ENCODE measurements at places on chromosomes 13 and 19.
A peak's percentile ranks its signal among the peaks of the same experiment; 100 is the strongest.

GRCh38 chr19:38786572-38787265, 2.3 kb upstream of the LGALS7B start:
- no peak for DNase-seq

DNA sequence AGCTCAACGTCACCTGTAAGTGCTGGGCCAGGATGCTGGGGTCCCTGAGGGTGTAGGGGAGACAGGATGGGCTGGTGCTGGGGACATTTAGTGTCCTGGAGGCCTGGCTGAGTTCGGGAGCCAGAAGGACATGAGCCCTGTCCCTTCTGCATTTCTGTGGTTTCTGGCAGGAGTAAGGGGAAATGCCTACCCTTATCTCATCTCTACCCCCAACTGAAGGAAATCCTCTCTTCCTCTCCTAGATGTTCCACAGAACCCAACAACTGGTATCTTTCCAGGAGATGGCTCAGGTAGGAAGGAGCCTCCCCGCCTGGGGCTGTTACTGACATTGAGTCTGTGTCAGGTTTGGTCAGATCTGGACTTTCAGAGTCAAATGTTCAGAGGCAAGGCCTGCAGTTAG, 1.2 kb downstream of the CD33 start:
- DNase-seq, result no peak

DNA sequence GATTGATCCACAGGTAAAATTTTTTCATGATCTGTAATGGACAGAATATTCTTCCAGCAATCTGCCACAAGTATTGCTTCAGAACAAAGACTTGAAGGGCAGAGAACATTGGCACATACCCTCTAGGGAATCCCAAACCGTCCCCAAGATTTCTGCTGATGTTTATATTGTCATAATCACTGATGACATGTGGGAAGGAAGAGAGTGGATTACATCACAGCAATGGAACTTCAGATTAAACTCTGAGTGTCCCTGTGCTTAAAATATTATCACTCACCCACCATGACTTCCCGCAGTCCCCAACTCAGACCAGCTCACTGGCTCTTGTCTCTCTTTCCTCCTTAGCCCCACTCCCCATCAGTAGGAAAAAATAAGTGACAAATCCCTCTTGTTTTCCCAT, 8.5 kb upstream of the TPT1 start:
- no peak for DNase-seq

GRCh38 chr13:109226631-109227030, 559.8 kb downstream of the IRS2 start:
- DNase-seq, result no peak

DNA sequence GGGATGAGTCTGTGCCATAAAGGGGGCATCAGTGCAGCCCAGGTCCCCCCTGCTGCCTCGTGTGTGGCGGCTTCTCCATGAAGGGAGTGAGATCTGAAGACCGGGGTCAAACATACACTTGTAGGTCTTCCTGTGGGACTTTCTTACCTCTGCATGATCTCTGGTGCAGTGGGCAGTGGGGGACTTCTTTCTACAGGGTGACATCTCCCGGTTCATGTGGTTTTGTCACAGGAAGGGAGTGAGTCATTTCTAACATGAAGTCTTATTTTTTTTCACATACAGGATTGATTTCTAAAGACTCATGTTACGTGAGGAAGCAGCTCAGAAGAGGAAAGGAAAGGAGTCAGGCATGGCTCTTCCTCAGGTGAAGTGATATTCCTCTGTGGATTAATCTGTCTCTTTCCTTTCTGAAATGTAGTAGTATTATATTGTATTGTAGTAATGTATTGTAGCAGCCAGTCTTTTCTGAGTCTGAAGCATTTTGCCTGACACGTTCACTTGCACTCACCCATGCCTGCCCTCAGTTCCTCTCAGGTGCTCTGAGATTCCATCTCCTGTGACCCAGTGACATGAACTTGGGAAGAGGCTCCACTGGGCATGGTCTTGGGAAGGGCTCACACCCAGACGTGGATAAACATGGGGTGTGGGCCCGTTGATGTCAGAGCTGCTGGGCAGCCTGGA, 15.7 kb downstream of the ZNF808 start:
- peak; percentile 12 for DNase-seq

DNA sequence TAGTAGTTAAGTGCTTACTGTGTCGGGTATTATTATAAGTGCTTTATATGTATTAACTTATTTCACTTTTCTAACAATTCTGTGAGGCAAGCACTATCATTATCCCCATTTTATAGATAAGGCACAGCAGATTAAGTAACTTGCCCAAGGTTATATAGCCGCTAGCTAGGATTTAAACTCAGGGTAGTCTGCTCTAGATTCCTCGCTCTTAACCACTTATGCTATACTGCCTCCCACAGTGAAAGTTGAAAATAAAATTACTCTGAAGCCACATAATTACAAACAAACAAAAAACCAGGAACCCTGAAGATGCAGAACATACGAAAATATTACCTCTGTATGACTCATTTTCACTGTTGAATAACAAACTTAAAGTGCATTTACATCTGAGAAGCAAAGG, 3.9 kb downstream of the TEX30 start:
- no peak for DNase-seq

DNA sequence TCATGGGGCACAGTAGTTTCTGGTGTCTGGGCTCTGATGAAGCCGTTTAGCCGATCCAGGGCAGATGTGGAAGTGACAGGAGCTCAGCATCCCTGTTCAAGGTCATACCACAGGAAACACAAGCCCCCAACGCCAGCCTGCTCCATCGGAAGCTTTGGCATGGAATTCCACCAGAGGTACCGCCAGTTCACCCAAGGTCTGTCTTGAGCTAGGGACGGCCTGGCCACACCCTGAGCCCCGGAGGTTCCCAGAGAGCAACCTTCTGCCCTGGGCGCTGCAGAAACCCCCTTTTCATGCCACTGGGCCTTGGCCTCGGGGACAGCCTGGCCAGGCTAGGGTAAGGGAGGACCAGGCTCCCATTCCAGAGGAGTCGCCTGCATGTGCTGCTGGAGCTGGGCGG, 39.4 kb upstream of the TPM4 start:
- no peak for DNase-seq

- no peak for DNase-seq
Observed at GRCh38 chr13:100517135-100517534, 71.5 kb downstream of the GGACT start.

DNA sequence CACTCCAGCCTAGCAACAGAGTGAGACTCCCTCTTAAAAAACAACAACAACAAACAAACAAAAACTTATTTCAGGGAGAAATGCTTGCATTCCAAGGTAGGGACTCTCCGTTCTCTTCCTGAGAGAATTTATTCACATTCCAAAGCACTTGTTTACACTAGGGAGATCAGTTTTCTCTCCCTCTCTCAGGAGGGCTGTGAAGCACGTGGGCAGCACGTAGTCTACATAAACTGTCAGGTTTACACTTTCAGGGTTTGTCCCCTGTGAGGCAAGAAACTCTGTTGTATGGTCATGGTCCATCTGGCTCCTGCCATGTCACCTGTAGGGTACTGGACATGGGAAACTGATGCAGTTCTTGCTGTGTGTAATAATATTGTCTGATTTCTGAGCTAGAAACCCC, 31.6 kb downstream of the WDR87 start:
- DNase-seq, result no peak

GRCh38 chr19:6393983-6394412, 1.0 kb upstream of the GTF2F1 start:
- no peak for DNase-seq

GRCh38 chr19:43673637-43674036, 3.7 kb upstream of the PLAUR start:
- no peak for DNase-seq

DNA sequence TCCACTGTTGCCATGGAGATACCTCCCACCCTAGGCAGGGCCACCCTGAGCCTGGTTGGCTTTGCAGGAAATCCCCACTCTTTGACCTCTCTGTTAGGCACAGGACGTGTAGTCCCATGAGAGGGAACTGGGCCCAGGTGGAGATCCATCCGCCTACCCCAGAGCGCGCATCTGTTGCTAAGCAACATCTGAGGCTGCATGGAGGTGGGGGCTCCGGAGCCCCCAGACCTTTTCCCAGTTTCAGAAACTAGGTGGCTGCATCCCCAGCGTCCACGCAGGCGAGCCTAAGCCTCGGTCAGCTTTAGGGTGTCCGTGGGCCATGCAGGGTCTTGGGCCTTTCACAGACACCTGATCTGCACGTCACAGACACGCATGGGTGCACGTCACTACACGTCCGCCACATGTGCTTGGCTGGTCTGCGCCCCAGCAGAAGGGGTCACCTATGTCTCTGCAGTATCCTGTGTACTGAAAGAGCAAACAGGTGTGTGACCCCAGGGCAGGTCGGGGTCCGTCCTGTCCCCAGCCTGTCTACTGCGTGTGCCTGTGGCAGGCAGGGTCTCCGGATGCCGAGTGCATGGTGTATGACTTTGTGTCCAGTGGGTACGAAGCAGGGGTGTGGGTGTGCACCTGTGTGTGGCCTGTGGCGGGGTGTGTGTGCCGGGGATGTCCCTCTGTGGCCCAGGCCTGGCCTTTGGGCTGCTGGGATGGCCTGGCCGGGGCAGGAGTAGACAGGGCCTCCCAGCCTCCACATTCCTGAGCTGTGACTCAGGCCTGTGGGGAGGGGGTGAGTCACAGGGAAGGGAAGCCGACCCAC, 4.1 kb upstream of the CIRBP start:
- no peak for DNase-seq

DNA sequence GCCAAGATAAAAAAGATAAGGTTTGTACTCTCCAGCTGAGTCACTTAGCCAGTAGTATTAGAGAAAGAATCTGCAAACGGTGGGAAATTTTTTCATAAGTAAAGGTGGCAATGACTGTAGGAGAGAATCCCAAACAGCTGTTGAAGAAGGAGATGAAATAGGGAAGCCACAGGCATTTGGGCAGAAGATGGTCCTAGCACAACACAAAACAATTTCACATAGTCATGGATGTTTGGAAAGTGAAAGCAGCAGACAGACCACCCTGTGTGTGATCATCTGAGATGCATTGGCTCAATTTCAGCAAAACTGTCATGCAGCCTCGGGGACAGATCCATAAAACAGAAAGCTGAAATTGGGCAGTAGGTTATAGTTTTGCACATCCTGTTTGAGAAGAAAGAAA, 2832.4 kb downstream of the PCDH9 start:
- DNase-seq, result no peak

GRCh38 chr13:74687442-74688182, 553.4 kb upstream of the KLF12 start:
- DNase-seq, result no peak

- no peak for DNase-seq
Observed at GRCh38 chr13:98447881-98448641, 128.8 kb downstream of the STK24 start.

DNA sequence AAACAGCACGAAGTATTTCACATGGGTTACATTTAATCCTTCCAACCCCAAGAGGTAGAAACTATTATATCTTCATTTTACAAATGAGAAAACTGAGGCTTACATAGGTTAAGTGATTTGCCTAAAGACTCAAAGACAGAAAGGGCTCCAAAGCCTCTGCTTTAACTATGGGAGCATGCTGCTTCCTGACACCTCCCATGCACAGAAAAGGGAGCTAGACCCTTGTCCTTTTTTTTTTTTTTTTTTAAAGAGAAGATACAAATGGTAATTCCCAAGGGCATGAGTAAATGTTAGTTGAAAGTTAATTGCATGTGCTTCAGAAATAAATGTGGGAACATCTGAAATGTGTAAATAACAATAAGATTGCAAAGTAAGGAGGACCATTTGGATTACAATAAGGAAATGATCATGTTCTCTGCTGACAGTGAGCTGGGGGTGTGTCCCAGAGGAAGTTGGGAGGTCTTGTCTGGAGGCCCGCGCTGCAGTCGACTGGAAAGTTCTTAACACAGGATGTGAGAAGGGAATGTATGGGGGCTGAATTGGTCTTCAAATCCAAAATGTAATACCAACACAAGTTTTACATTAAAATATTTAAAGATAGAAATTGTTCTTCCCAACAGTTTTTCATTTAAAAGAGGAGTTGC, 500.3 kb downstream of the KLF12 start:
- no peak for DNase-seq

DNA sequence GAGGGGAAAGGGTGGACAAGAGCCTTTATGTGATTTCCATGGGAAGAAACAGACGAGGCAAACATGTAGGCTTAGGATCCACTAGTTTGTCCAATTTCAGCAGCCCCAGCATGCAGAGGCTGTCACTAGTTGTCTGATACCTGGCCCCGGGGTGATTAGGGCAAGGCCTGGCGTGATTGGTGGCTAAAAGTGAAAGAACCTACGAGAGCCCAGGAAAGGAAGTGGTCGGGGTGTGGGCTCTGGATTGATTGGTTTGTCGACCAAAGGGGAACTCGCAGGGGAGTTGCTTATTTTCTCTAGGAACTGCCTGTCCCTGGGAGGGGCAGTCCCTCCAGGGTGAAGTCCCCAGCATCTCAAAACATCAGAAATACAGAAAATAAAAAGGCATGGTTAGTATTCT, 64.2 kb upstream of the UQCRFS1 start:
- peak; percentile 17 for DNase-seq

- DNase-seq, result peak; percentile 9
Observed at GRCh38 chr19:5403968-5404640, 51.1 kb upstream of the ZNRF4 start.

GRCh38 chr13:59176775-59177174, 987.0 kb downstream of the DIAPH3 start:
- no peak for DNase-seq

DNA sequence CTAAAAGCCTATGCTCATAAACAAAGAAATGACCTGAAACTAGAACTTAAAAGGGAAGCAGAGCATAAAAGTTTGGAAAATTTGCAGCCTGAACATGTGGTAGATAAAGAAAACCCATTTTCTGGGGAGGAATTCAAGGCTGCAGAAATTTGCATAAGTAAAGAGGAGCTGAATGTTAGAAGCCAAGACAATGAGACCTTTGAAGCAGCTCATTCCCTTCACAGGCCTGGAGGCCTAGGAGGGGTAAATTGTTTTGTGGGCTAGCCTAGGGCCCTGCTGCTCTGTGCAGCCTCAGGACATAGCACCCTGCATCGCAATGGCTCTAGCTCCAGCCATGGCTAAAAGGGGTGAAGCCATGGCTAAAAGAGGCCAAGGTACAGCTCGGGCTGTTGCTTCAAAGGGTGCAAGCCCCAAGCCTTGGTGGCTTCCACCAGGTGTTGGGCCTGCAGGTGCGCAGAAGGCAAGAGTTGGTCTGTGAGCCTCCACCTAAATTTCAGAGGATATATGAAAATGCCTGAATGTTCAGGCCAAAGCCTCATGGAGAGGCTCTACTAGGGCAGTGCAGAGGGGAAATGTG, 38.3 kb downstream of the ZIC2 start:
- DNase-seq, result no peak

GRCh38 chr19:6312018-6312417, 21.4 kb downstream of the ACER1 start:
- DNase-seq, result no peak

- no peak for DNase-seq
Observed at GRCh38 chr19:38833092-38833425, 1.5 kb upstream of the ECH1 start.

DNA sequence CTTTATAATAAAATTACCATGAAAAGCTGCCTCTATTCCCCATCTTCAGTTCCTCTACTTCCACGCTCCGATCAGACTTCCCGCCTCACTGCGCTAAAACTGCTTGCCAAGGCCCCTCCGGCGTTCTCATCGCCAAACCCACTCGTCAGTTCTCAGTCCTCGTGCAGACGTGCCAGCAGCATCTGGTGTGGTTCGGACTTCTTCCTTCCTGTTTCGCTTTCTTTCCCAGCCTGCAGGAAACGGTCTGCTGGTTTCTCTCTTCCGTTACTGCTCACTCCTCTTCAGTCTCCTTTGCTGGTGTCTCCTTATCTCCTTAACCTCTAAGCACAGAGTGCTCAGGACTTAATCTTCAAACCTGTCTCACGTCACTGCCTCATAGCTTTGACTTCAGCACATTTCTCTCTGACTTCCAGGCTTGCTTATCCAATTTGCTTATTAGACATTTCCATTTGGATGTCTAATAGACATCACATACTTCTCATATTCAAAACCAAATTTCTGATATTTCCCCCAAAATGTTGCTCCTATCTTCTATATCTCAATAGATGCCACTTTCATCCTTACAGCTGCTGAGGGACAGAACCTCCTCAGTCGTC, 40.3 kb downstream of the RCBTB2 start:
- peak; percentile 55 for DNase-seq
